Activated CD4-positive, alpha-beta memory T cell treated with anti-CD3 and anti-CD28 coated beads, Interleukin-2, amount 10 ng/mL, durations not matched to agents 7 days and 5 days (primary cell): ENCODE measurements at places on chromosomes 3 and 15.

DNA sequence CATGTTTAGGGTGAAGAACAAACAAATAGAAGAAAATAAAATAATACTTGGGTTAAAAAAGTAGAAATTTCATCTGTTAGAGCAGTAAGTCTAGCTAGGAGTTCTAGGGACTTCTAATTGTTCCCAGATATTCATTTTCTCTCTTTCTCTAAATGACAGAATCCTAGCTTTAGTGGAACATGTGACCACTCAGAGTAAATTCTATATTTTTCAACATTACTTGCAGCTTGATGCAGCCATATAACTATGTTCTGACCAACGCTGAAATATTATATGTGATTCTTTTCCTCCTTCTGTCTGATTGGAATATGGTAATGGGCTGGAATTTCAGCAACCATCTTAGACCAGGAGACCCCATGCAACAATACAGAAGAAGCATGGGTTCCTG lies 8.1 kb downstream of the PTX3 start:
- H3K27me3 ChIP-seq = peaks cover under 1% of the 10 kb centered on the region
- no peak overlapping the region for H3K27ac ChIP-seq
- DNase-seq = no peak
- H3K4me1 ChIP-seq = no peaks in the 10 kb centered on the region

- no peaks in the 10 kb centered on the region for H3K36me3 ChIP-seq
- H3K4me3 ChIP-seq = no peak overlapping the region
- no peaks in the 10 kb centered on the region for H3K4me1 ChIP-seq
- DNase-seq = no peak
- no peaks in the 10 kb centered on the region for H3K27me3 ChIP-seq
Measured at GRCh38 chr3:120614765-120615164, 18.6 kb downstream of the NDUFB4 start.

- H3K4me3 ChIP-seq = no peak overlapping the region
- H3K27me3 ChIP-seq = peaks cover 15% of the 10 kb centered on the region
- no peaks in the 10 kb centered on the region for H3K4me1 ChIP-seq
- no peak overlapping the region for H3K27ac ChIP-seq
- no peaks in the 10 kb centered on the region for H3K36me3 ChIP-seq
Measured at GRCh38 chr3:139319428-139320402, 24.1 kb upstream of the MRPS22 start.

DNA sequence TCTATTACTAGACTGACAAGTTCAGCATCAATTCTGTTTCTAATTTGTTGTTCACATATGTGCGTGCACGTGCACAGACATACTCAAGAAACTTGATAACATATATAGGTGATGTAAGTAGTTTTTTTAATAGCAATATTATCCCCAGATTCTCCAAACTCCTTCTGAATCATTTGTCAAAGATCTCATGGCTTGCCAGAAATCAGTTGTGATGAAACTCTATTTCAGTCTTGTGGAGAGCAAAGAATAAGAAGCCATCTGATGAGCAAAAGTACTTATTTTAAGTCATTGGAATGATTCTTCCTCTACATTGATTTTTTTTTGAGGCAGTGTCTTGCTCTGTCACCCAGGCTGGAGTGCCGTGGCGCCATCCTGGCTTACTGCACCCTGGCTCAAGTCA lies 167.0 kb upstream of the TBL1XR1 start:
- no peak overlapping the region for H3K4me3 ChIP-seq
- DNase-seq = no peak
- H3K27ac ChIP-seq = no peak overlapping the region
- no peaks in the 10 kb centered on the region for H3K27me3 ChIP-seq
- H3K4me1 ChIP-seq = peaks cover 14% of the 10 kb centered on the region

- no peak overlapping the region for H3K4me3 ChIP-seq
- no peaks in the 10 kb centered on the region for H3K36me3 ChIP-seq
- H3K27me3 ChIP-seq = no peaks in the 10 kb centered on the region
Measured at GRCh38 chr3:126109880-126110235, 25.9 kb upstream of the SLC41A3 start.

DNA sequence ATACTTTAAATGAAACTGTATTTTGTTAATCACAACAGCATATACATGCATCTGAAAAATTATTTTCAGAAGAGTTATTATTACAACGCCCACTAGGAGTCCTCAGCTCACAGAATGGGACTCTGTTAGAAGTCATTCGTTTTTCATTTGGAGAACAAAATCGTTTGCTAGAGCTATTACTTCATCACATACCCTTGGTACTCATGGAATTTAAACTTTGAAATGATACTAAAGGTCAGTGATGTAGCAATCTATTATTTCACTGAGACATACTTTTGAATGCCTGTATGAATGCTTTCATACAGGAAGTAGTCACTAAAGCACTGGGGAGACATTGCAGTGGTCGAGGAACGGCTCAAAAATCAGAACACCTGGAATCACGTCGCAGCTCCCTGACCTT lies 198.1 kb downstream of the MBNL1 start:
- peaks cover 33% of the 10 kb centered on the region for H3K36me3 ChIP-seq
- H3K4me1 ChIP-seq = peaks cover 9% of the 10 kb centered on the region
- H3K4me3 ChIP-seq = no peak overlapping the region
- H3K27me3 ChIP-seq = no peaks in the 10 kb centered on the region
- no peak overlapping the region for H3K27ac ChIP-seq

GRCh38 chr15:52361975-52362494 lies 66.4 kb upstream of the MYO5C start:
- no peak overlapping the region for H3K4me3 ChIP-seq
- no peak overlapping the region for H3K27ac ChIP-seq
- H3K27me3 ChIP-seq = no peaks in the 10 kb centered on the region
- no peaks in the 10 kb centered on the region for H3K4me1 ChIP-seq
- peaks cover 53% of the 10 kb centered on the region for H3K36me3 ChIP-seq

DNA sequence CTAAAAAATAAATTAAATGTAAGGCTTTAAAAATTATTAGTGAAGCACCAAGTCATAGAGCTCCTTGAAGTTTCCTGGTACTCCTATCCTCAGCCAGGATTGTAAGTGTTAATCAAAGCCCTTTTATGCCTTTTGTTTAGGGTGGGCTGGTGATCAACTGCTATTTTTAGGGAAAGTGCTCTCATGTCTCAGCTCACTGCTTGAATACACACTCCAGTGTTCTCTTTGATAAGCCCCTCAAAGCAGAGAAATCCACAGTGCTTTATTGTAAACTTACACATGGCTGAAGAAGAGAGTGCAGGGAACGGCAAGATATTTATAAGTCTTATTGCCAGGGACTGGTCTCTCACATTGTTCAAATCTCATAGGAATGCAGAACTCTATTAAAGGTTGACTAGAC lies 156.4 kb upstream of the AZI2 start:
- no peaks in the 10 kb centered on the region for H3K36me3 ChIP-seq
- no peaks in the 10 kb centered on the region for H3K27me3 ChIP-seq
- H3K4me1 ChIP-seq = no peaks in the 10 kb centered on the region
- no peak for DNase-seq
- no peak overlapping the region for H3K4me3 ChIP-seq
- H3K27ac ChIP-seq = no peak overlapping the region
